Activated naive CD4-positive, alpha-beta T cell (primary cell): ENCODE measurements at places on chromosomes 5 and 9.

GRCh38 chr9:125255781-125256391 is 5.7 kb upstream of the GAPVD1 start:
- DNase-seq: no peak

- no peak for DNase-seq
Measured at GRCh38 chr5:133749331-133749985, 137.1 kb upstream of the FSTL4 start.

DNA sequence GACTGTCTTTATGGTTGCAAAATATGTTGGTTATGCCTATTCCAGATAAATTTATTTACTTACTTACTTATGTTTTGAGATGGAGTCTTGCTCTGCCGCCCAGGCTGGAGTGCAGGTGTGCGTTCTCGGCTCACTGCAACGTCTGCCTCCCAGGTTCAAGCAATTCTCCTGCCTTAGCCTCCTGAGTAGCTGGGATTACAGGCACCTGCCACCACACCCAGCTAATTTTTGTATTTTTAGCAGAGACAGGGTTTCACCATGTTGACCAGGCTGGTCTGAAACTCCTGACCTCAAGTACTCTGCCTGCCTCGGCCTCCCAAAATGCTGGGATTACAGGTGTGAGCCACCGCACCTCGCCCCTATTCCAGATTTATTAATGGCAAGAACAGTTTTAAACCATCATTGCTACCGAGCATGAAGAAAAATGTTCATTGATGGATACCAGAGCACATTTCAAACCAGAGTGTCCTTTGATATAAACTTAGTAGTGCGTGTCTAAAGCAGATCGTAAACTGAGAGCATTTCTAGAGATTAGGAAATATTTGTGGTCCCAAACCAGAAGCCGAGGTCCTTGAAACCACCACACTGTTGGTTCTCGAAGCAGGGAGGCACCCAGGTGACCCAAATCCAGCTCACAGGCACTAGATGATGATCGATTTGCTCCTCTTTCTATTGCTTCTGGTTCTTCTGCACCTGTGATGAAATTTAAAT is 85.2 kb downstream of the GRAMD2B start:
- no peak for DNase-seq

DNA sequence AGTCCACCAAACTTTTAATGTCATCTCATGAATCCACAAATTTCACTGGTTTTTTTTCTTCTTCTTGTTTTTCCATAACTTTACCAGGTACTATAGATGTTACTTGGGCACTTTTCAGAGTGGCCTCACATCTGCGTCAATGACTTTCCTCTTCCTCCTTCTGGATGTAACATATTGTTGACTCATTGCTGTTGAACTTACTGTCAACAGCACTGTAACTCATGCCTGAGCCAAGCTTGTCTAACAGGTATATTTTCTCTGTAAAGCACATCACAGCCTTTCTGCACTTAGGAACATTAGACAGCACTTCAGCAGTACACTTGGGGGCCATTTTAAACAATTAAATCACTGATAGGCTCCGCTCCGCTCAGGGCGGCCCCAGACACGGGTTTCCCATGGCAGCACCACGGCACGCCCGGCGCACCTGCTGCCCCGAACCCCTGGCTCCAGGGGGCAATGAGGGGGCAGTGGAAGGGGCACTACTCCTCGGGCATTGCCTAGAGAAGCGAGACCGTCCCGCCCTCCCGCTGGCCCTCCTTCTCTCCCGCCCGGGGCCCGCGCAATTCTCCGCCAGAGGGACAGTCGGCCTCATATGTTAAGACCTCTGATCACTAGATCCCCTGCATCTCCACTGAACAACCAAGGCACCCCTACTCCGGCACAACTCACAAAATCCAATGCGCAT is 41.9 kb upstream of the SPATA31C2 start:
- no peak for DNase-seq

- DNase-seq: no peak
Measured at GRCh38 chr5:177256296-177256695, 47.2 kb downstream of the RAB24 start.

DNA sequence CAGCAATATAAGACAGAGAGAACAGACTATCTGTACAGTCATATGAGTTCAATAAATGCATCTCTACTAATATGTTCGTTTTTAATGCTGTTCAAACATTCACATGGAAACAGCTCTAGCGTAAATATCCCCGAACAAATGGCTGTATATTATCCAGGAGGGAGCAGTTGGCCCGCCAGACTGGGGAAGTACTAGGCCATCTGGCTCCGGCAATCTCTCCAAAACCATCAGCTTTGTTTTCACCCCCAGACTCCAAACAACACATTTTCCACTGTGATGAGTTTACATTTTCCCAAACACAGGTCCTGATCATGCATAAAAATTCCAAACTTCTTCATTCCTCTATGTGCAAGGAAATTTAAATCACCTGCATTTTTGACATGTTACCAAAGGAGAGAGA is 8.7 kb downstream of the EBF1 start:
- DNase-seq: no peak

GRCh38 chr9:110440172-110440571 is 102.5 kb upstream of the TXNDC8 start:
- no peak for DNase-seq

- no peak for DNase-seq
Measured at GRCh38 chr5:40428126-40428525, 251.6 kb upstream of the PTGER4 start.
